Bronchus fibroblast of lung (primary cell): ENCODE measurements at places on chromosomes 1 and 21. TPM values are rescaled to one million over a fixed set of nuclear protein-coding genes. Genes with fewer than 3 reads are reported as not detected.

Gene FBLIM1
- 61.7 and 63.5 TPM in 2 replicates for total RNA-seq

Gene GJB3
- not detected in 2 replicates for total RNA-seq

Gene UBE2U
- total RNA-seq: not detected in 2 replicates

Gene RHOU
- 0.67 and 1.0 TPM in 2 replicates for total RNA-seq

Gene ANXA9
- 0.17 and 0.30 TPM in 2 replicates for total RNA-seq

Gene CELA3A
- not detected in 2 replicates for total RNA-seq

Gene IL22RA1
- not detected in 2 replicates for total RNA-seq

Gene CFHR4
- not detected in 2 replicates for total RNA-seq

Gene DIO1
- total RNA-seq: not detected in 2 replicates
